ENCODE measurements at places on chromosomes 12 and 14.

- DNase-seq = no peak
These were observed 43.7 kb downstream of the MARK3 start for GRCh38 chr14:103428723-103429556.

DNA sequence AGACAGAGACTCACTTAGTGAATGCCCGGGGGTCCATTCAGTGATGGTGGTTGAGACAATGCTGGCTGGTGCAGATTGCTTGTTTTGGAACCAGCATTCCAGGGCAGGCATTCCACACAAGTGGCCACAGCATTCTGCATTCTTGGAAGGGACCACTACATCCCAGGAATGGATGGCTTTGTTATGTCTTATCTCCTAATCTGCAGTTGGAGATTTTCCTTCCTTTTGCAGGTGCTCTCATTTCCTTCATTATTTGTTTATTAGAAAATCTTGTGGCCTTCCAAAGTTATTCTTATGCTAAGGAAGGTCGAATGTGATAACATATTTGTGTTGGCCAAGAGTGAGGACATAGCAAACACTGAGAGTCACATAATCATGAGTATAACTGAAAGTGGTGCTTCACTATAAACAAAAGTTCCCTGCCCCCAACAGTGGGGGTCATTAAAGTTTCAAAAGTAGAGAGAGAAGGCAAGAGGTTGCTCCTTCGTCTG, 66.0 kb downstream of the BMP4 start:
- peak; percentile 8 for DNase-seq

DNA sequence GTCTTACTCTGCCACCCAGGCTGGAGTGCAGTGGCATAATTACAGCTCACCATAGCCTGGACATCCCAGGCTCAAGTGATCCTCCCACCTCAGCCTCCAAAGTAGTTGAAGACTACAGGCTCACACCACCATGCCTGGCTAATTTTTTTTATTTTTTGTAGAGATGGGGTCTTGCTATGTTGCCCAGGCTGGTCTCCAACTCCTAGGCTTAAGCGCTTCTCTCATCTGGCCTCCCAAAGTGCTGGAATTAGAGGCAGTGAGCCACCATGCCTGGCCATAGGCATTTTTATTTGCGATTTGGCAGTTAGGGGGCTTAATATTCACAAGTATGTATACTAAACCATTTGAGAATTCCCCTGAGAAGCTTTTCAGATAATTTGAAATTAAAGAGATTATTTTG, 19.1 kb downstream of the PNMA1 start:
- DNase-seq = no peak

DNA sequence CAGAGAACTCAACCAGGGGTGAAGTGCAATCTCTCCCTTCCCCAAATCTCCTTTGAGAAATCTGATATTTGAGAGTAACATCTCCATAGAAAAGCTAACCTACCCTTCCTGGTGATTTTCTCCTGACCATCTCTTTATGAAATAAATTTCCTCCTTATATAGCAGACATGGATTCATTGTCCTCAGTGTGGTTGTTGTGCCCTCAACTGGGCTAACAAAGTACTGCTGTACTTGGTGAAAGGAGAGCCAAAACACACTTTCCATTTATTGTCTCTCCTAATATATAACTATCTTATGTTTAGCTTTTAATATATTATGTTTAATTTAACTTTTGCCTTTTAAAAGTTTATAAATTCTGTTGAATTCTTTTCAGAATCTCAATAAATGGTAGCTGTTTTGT, 65.1 kb upstream of the SLCO1B1 start:
- peak; percentile 42 for DNase-seq

- DNase-seq = no peak
These were observed 71.1 kb downstream of the C2CD5 start for GRCh38 chr12:22473212-22473611.

DNA sequence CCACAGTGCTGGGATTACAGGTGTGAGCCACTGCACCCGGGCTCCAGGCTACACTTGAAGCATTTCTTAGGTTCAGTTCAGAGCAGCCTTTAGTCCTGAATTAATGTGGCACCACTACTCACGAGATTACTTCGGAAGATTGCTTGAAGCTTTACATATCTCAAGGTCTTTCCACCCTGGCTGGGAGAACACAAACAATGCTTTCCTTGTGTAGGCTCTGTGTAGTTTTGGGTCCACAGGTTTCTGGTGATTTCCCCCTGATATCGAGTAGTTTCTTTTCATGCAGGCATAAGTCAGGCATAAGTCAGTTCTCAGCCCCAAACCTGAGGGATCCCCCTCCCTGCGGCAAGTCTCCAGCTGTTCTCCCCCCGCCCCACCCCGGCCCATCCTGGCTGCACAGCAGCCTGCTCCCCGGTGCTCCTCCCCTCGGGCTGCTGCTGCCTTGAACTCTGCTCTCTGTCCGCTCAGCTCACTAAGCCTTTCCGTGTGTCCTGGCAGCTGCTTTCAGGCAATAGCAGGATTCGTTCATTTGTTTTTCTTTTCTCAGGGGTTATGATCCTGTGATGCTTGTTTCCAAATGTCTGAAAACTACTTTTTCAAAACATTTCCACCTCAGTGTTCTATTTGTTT, 417.7 kb downstream of the TMEM121 start:
- DNase-seq = no peak

DNA sequence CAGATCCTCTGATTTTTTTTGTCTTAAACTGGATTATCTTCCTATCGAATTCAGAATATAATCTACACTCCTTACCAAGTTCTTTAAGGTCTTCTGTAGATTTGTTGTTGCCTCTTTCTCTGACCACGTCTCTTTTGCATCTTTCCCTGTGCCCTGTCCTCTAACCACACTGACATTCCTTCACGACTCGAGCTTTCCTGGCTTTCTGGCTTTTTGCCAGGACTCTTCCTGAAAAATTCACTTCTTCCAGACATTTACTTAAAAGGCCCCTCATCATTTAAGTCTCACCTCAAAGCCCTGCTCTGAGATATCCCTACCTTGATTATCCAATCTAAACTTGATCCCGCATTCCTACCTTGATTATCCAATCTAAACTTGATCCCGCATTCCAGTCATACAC, 422.3 kb upstream of the DCN start:
- DNase-seq = no peak

GRCh38 chr12:72270961-72271360, 1.2 kb upstream of the TRHDE start:
- DNase-seq = no peak

GRCh38 chr12:122137681-122138080, 36.3 kb downstream of the IL31 start:
- DNase-seq = no peak

DNA sequence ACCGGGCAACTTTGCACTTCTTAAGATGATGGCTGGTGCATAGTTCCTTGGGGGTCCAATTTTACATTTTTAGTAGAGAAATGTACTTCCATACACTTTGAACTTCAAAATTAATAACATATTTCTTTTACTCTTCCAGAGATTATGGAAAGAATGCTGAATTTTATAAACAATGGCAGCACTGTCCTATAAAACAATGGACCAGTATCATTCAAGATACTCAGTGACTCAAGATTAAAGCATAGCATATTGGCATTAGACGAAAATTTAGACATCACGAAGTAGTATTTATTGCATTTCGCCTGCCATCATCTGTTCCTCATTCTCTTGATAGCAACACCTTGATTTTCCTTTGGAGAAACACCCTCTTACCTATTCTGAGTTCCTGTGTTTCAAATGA, 118.3 kb upstream of the ATF7IP start:
- no peak for DNase-seq

GRCh38 chr12:52320784-52321400, at the start of gene KRT83:
TSS of gene KRT83 (minus strand) at chr12:52321398. CDS start at chr12:52321335, 63 bp downstream.
- no peak for DNase-seq

GRCh38 chr12:848173-848865, 95.9 kb downstream of the WNK1 start:
- DNase-seq = no peak

- DNase-seq = no peak
These were observed 99.0 kb upstream of the SSTR1 start for GRCh38 chr14:38108681-38109080.

DNA sequence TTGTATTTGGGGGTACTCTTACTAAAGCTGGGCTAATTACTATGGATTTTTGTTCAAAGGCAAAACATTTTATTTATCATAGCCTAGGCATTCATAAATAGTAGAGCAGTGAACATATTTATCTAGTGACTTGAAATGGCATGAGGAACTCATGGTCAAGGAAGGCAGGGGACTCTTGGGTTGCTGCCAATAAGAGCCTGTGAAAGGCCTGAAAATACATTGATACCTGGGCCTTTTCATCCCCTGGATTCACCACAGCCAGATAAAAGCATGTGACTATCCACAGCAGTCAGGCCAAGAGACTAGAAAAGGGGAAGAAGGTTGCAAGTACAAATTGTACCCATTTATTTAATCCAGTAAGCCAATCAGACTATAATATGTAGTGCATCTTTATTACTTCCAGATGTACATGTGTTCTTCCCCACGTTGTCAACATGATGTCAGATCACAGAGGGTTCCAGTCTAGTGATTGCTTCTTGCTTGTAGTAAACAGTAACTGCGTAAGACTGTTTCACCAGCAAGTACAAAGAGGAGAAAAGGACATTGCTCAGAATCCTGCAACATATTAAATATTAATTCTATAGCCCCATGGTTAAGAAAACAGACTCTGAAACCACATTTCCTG, 409.7 kb downstream of the NOVA1 start:
- no peak for DNase-seq

Measured in brain microvascular endothelial cell (primary cell).